ENCODE measurements at places on chromosomes 1 and 21.

DNA sequence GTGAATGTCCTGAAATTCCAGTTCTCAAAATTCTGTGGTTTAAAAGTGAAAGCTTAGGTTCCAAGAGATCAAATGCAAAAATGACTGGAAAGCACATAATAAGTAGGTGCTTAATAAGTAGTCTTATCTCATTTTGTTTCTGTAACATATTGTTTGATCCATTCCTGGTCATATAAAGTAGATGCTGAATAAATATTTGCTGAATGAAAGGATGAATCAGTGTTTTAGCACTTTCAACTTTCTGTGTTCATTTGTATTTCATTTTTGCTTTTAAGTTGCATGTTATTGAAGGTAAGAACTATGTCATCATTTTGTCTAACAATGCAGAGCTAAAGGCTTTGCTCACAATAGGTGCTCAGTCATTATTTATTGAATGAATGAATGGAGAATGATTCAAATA is 6.3 kb downstream of the MAST2 start:
- no peak for DNase-seq

GRCh38 chr1:241611736-241612135 is 28.4 kb downstream of the CHML start:
- DNase-seq = no peak

GRCh38 chr1:234976861-234977680 is 151.6 kb downstream of the TOMM20 start:
- no peak for DNase-seq

GRCh38 chr21:38830671-38831525 is 25.2 kb downstream of the ETS2 start:
- no peak for DNase-seq

DNA sequence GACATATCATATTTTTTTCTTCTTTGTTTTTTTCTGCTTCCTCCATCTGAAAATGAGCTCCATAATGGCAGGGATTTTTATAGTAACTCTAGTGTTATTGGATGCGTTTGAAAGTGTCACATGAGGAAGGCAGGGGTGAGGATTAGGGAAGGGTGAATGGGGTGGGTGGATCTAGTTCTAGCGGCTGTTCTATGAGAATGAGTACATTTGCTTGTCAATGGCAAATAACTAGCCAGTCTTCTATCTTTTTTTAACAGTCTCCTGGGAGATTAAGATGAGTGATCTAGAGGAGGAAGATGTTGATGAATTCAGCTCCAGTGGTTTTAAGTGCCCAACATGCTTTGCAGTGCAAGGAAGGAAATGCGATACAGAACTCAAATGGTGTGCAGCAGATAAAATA is 5.8 kb downstream of the OR14I1 start:
- no peak for DNase-seq

All from endodermal cell (in vitro differentiated cells).